ENCODE measurements at places on chromosomes 7 and 10.

DNA sequence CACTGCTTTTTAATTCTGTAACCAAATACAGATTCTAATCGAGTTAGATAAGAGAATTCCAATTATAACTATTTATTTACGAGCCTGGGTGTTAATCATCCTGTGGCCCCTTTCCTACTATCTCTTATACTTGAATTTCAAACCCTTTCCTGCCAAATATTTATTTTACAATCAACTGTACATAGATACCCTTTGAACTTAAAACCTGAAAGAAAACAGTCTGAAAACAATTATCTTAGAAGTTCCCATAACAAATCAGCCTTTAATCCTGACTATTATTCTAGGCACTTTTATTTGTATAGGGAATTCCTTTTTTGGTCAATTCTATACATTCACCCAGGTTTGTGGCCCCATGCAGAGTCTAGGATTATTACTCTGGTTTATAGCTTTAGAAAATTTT, 10.6 kb upstream of the GPR37 start:
- DNase-seq, result no peak

GRCh38 chr7:47400001-47400400, 181.9 kb downstream of the TNS3 start:
- no peak for DNase-seq

GRCh38 chr7:2041496-2042367, 191.0 kb downstream of the MAD1L1 start:
- no peak for DNase-seq

- no peak for DNase-seq
Observed at GRCh38 chr10:24871011-24871935, 81.1 kb downstream of the PRTFDC1 start.

- no peak for DNase-seq
Observed at GRCh38 chr7:34117573-34117972, 212.2 kb downstream of the BMPER start.

DNA sequence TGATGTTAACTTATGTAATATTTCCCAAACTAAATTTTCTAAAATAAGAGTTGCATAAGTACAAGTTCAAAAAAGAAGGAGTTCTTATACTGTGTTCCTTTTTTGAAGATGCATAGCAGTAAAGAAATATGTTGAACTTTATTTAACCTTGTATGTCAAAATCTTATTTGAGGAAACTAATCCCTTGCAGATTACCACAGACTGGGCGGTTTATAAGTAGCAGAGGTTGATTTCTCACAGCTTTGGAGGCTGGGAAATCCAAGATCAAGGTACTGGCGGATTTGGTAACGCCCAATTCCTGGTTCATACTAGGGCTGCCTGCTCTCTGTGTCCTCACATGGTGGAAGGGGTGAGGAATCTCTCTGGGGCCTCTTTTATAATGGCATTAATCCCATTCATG, 68.5 kb downstream of the GNAT3 start:
- DNase-seq, result no peak
